ENCODE measurements at places on chromosomes 6 and 20. TPM values are rescaled to one million over a fixed set of nuclear protein-coding genes. Genes with fewer than 3 reads are reported as not detected.

Gene NHLRC1
- total RNA-seq: 1.5 TPM

Gene GLP1R
- total RNA-seq: not detected

Gene KHDC1L
- total RNA-seq: not detected

Gene ACAT2
- total RNA-seq: 55.0 TPM

Gene BIRC7
- not detected for total RNA-seq

Gene DEFB124
- 2.1 TPM for total RNA-seq

Gene NKX2-4
- total RNA-seq: not detected

Gene SLC32A1
- total RNA-seq: not detected

Gene HELZ2
- total RNA-seq: 22.2 TPM

Gene PRDM13
- not detected for total RNA-seq

Gene SKIC2
- total RNA-seq: 34.1 TPM

Gene HLA-DPA1
- 5.1 TPM for total RNA-seq

Gene ARMC2
- total RNA-seq: 0.94 TPM

Gene SMAP1
- total RNA-seq: 17.6 TPM

Gene CD93
- 4.9 TPM for total RNA-seq

Gene TDP2
- total RNA-seq: 13.9 TPM

Gene MEI4
- not detected for total RNA-seq

Gene DNMT3B
- 1.2 TPM for total RNA-seq

Gene C6orf52
- total RNA-seq: not detected

Gene PCSK2
- total RNA-seq: not detected

Gene NNAT
- total RNA-seq: 0.47 TPM

Gene C2
- total RNA-seq: 9.6 TPM

Gene GPR6
- total RNA-seq: not detected

Gene GNAS-AS1
- not detected for total RNA-seq

Gene RSPH9
- total RNA-seq: 1.2 TPM

Gene IP6K3
- 2.3 TPM for total RNA-seq

Gene GHRH
- total RNA-seq: not detected

Gene CST4
- not detected for total RNA-seq

Gene PXMP4
- 6.0 TPM for total RNA-seq

Gene MCCD1
- total RNA-seq: not detected

Gene RUNX2
- total RNA-seq: 6.3 TPM

Gene UBR2
- 14.6 TPM for total RNA-seq

Gene LINC00237
- total RNA-seq: not detected

Gene SLC17A2
- 1.7 TPM for total RNA-seq

Gene SLC25A27
- 2.0 TPM for total RNA-seq

Gene LAMA2
- total RNA-seq: 154 TPM

Gene PAX1
- total RNA-seq: not detected

Gene MYH7B
- not detected for total RNA-seq

Gene HCRTR2
- total RNA-seq: not detected

Gene BHLHE23
- not detected for total RNA-seq

Gene GPR63
- total RNA-seq: 0.47 TPM

Gene RIN2
- 34.2 TPM for total RNA-seq

Gene STX11
- total RNA-seq: 0.17 TPM
